Inflammatory macrophage treated with lipopolysaccharide for 1 hour (primary cell): ENCODE measurements at places on chromosomes 11 and 22.

GRCh38 chr11:73201249-73201648 lies 16.8 kb upstream of the P2RY2 start:
- DNase-seq, result no peak

GRCh38 chr11:119612814-119613213 lies 116.2 kb downstream of the NECTIN1 start:
- no peak for DNase-seq

DNA sequence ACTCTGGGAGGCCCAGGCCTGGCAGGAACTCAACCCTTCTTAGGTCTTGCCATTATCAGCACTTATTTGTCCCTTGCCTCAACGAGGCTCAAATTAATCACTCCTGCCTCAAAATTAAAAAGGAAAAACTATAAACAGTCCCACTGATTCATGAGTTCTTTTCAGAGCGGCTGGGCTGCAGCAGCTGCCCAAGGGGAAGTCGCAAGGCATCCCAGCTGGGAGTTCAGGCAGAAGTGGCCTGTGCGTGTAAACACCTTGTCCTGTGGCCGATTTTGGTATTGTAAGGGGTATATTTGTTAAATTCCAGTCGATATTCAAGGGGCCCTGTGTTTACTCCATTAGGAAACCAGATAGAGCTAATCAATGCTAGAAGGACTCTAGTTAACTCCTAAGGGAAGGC lies 213.9 kb upstream of the CADM1 start:
- DNase-seq, result no peak

GRCh38 chr11:19474954-19475721 lies 234.4 kb upstream of the E2F8 start:
- DNase-seq, result no peak

DNA sequence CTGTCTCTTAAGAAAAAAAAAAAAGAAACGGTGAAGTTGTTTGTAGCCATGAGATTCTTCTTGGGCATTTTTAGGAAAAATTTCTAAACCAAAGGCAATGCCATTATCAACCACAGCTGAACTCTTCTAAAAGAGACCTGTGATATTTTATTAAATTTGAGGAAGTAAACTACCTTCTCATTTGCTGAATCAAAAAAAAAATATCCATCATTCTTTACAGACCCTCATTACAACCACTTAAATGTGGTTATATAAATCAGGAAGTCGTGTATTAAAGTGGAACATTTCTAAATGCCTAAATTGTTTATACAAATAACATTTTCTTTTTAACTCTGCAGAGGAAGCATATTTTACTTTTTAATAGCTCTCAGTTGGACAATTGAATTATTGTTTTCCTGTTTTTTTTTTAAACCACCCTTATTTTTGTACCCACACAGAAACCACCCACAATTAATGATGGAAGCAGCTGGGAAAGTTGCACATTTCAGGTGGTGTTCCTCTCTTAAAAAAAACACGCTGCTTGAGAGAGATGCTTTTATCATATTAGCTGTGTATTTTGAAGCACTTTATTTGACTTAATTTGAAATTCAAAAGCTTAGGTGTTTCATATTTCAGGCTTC lies 91.2 kb downstream of the ARHGAP42 start:
- no peak for DNase-seq

DNA sequence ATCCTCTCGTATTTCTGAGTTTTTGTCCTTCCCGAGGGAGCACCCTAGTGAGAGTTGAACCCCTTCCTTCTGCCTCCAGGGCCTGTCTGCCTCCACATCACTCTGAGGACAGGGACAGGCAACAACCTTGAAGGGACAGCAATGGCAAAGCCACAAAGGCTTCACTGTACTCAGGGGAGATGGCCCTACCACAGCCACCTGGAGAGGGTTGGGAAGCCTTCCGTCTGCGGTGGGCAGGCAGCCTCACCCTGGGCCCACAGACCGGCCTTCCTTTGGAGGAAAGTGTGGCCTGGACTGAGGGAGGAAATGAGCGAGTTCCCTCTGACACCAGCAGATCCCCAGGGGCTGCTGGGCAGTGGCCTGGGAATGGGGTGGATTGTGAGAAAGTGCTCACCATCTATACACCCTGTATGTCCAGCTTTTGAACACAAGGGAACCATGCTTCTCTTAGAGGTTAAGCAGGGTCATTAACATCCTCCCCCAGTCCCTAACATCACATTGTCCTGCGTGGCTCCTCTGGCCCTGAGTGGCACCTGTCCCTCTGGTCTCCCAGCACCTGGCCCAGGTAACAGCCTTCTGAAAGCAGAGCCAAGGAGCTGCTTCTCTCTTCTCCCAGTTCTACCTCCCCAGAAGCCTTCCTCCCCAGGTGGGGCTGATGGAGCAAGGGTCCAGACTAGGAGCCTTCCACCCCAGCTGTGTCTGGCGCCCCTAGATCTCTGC lies 6.8 kb downstream of the SLC35C1 start:
- DNase-seq, result no peak

DNA sequence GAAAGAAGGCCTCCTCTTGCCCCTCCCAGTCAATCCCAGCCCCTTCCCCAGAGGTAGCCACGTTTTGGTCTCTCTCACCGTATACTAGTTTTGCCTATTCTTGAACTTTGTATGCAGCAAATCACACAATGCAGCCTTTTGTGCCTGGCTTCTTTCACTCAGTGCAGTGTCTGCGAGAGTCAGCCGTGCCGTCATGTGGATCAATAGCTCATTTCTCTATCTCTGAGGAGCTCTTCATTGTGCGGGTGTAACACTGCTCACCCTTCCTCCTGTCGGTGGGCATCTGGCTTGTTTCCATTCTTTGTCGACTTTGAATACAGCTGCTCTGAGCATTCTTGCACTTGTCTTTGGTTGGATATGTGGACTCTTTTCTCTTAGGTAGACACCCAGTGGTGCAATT lies 146.5 kb downstream of the CACNA1I start:
- no peak for DNase-seq

DNA sequence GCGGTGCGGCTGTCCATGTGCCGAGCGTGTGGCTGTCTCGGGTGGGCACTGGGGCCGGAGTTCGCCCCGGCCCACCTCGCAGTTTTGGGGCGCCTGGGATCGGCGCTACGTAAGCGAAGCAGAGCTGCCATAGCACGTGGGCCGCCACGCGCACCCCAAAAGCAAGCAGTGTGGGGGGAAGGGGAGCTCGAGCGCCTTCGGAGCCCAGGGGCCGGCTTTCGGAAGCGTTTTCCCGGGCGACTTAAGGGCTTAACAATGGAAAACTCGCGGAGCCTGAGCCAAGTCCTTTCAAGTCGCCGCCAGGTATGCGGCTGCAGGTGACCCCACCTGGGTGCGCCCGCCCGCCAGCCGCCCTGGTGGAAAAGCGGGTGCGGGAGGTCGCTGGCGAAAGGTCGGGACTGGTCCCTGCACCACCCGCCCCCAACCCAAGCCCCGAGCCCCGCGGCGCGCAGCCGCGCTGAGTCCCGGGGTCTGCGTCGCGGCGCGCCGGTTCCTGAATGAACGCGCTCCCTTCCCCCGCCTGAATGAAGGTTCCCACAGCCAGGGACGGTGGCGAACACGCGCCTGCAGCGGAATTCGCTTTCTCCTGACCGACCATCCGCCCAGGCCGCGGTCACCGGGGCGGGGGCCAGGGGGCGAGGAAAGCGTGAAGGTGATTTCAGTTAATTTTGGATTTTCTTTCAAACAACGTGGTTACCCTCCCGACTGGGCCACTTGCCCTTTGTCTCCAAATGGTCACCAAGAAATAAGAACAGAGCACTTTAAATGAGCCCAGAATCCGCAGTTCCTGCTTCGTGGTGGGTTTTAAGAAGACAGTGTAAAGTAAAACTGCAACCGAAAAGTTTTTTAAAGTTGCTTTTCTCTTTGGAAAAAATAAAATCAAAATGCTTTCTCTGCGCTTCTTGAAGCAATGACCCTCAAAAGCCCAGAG lies 2.8 kb upstream of the CCND1 start:
- DNase-seq, result no peak

DNA sequence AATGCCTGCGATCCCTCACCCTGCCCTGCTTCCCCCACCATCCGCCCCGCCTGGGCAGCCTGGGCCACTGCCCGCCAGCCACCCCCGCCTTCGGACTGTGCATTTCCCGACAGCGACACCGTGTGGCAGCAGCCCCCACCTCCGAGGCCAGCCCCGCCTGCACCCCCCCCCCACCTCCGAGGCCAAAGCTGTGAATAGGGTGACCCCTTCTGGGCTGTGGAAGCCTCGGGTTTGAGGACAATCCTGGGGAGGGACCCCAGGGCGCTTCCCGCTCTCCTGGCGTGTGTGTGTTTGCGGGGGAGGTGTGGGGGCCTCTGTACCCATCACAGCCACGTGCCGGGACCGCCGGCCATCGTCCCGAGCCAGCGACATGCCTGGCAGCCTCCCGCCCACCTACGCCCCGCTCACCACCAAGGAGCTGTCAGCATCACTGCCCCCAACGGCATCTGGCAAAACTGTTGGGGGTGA lies 33.8 kb upstream of the PPARA start:
- DNase-seq, result peak; percentile 74

DNA sequence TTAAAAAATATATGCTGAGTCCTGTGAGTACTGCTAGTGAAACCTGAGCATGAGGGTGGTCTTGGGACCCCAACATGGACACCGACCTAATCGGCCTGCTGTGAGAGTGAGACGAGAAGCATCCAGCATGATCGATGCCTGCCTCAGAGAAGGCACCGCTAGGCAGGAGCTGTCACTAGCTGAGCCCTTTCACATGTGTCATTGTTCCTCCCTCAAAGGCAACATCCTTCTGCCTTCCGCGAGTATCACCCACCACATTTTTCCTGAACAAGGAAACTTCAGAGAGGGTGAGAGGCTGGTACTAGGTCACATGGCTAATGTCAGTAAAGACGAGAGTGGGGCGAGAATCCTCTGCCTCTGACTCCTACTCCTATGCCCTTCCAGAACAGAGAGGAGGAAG lies 35.6 kb downstream of the AP1B1 start:
- DNase-seq, result no peak

GRCh38 chr22:48709453-48709852 lies 1118.2 kb downstream of the BRD1 start:
- DNase-seq, result no peak

GRCh38 chr11:48103621-48104567 lies 112.7 kb upstream of the OR4B1 start:
- peak; percentile 51 for DNase-seq

- peak; percentile 14 for DNase-seq
Measured at GRCh38 chr11:15941206-15941770, 415.1 kb downstream of the SOX6 start.

DNA sequence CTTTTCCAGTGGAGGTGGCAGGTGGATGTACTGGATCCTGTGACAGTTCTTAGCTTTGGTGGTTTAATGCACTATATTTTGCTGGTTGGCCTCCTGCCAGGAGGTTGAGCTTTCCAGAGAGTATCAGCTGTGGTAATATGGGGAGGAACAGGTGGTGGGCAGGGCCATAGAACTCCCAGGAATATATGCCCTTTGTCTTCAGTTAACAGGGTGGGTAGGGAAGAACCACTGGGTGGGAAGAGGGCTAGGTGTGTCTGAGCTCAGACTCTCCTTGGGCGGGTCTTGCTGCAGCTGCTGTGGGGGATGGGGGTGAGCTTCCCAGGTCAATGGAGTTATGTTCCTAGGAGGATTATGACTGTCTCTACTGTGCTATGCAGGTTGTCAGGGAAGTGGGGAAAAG lies 203.8 kb downstream of the DLG2 start:
- no peak for DNase-seq

DNA sequence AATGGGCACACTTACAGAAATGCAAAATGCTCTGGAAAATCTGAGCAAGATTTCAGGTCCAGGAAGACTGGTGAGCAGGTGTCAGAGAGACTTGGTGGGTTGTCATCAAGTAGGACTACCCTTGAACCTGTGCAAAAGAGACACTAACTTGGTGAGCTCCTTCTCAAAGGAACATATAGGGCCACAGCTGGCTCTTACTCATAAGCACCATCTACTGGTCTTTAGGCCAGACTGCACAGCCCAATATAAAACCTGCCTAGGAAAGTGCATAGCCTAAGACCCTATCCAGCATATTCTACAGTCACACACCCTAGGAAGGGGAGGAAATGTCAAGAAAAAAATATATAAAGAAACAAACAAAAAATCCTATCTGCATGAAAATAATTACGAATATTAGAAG lies 18.2 kb upstream of the OR10W1 start:
- peak; percentile 7 for DNase-seq

- no peak for DNase-seq
Measured at GRCh38 chr11:62892077-62892922, 11.6 kb downstream of the SLC3A2 start.

GRCh38 chr11:24295360-24295759 lies 201.5 kb upstream of the LUZP2 start:
- DNase-seq, result no peak

DNA sequence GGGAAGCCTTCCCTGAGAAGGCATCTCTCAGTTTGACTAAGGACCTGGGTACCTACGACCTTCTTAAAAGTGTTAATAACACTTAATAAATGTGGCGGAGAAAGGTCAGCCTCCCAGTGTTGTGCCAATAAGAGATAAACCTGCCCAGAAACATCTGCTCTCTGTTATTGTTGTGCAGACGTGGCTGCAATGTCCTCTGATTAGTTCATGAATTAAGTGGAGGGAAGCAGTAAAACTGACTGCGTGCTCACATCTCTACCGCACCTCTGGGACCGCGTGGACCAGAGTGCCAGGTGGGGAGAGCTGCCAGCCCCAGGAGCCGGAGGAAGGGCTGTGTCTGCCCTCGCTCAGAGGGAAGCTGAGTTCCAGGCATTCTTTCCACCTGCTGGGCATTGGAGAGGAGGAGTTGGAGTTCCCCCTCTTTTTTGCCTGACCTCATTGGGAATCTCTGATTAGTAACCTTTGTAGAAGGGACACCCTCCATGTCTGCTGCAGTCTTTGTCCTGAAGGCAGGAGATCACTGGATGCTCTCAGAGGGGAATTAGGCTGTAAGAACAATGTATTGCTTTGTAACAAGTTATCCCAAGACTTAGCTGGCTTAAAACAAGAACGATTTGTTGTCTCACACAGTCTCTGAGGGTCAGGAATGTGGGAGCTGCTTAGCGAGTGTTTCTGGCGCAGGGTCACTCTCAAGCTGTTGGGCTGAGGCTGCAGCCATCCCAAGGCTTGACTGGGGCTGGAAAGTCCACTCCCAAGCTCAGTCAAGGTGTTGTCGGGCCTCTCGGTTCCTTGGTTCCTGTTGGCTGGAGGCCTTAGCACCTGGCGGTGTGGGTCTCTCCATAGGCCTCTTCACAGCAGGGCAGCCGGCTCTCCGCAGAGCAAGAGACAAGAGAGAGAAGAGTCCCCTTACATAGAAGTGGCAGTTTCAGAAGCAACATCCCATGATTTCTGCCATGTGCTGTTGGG lies 247.6 kb upstream of the TBCEL start:
- no peak for DNase-seq
